ENCODE measurements at places on chromosomes 12 and 14. TPM values are rescaled to one million over a fixed set of nuclear protein-coding genes. Genes with fewer than 3 reads are reported as not detected.

Gene MYF6
- polyA plus RNA-seq = not detected

Gene REC8
- polyA plus RNA-seq = 6.9 TPM

Gene LMBR1L
- polyA plus RNA-seq = 4.5 TPM

Gene DBX2
- polyA plus RNA-seq = 0.19 TPM

Gene APEX1
- polyA plus RNA-seq = 84.3 TPM

Gene CRIP1
- polyA plus RNA-seq = 2.9 TPM

Gene SMARCD1
- 6.0 TPM for polyA plus RNA-seq

Gene FBLN5
- 4.5 TPM for polyA plus RNA-seq

Gene NOS1
- polyA plus RNA-seq = not detected

Gene LRP1-AS
- not detected for polyA plus RNA-seq

Gene CD69
- 0.24 TPM for polyA plus RNA-seq

Gene ENDOU
- polyA plus RNA-seq = not detected

Gene RNASE7
- not detected for polyA plus RNA-seq

Gene CHGA
- polyA plus RNA-seq = not detected

Gene FAM186B
- polyA plus RNA-seq = 0.24 TPM

Gene CD163L1
- polyA plus RNA-seq = 0.63 TPM

Gene IPO8
- polyA plus RNA-seq = 9.0 TPM

Gene ASB2
- not detected for polyA plus RNA-seq

Gene KRT83
- polyA plus RNA-seq = not detected

Gene OXA1L
- 55.5 TPM for polyA plus RNA-seq

Gene HCAR3
- not detected for polyA plus RNA-seq

Gene BATF
- polyA plus RNA-seq = not detected

Gene VRTN
- polyA plus RNA-seq = not detected

Gene EPS8
- 12.0 TPM for polyA plus RNA-seq

Gene PTGDR
- polyA plus RNA-seq = not detected

Gene MANSC4
- not detected for polyA plus RNA-seq

Gene CLEC4D
- not detected for polyA plus RNA-seq

Gene MUCL1
- not detected for polyA plus RNA-seq

Gene OTOGL
- 0.07 TPM for polyA plus RNA-seq

Gene PRICKLE1
- polyA plus RNA-seq = 7.6 TPM
